ENCODE measurements at places on chromosomes 2 and 18. TPM values are rescaled to one million over a fixed set of nuclear protein-coding genes. Genes with fewer than 3 reads are reported as not detected.

- DNase-seq, result no peak
Observed at GRCh38 chr2:18124116-18124835, 245.8 kb downstream of the KCNS3 start.

CCDC148 gene
- polyA plus RNA-seq, result 9.6 TPM

GRCh38 chr2:66432801-66433694 lies 1.9 kb upstream of the MEIS1 start:
- peak; percentile 94 for DNase-seq

ARL5A gene
- polyA plus RNA-seq, result 32.8 TPM

DNA sequence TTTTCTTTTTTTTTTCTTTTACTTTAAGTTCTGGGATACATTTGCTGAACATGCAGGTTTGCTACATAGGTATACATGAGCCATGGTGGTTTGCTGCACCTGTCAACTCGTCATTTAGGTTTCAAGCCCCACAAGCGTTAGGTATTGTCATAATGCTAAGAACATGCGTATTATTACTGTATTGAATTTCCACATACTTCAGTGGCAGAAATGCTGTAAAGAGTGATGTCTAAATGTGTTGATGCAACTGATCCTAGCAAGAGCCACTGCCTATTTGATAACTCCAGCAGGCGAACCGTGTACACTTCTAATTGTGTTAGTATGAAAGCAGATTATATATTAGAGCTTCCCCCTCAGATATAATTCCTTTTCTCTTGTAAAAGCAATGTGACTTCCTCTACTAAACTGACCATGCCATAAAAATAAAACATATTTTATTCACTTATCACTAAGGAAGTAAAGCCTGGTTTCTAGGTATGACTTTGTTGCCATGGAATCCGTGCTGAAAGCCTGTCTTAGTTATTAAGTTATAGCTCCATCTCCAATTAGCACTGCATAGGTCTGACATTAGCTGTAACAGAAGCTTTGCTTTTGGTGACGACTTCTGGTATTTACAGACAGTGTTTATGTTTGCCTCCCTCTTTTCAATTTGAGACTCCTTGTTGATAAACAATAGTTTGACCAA lies 280.0 kb downstream of the GALR1 start:
- no peak for DNase-seq

DNA sequence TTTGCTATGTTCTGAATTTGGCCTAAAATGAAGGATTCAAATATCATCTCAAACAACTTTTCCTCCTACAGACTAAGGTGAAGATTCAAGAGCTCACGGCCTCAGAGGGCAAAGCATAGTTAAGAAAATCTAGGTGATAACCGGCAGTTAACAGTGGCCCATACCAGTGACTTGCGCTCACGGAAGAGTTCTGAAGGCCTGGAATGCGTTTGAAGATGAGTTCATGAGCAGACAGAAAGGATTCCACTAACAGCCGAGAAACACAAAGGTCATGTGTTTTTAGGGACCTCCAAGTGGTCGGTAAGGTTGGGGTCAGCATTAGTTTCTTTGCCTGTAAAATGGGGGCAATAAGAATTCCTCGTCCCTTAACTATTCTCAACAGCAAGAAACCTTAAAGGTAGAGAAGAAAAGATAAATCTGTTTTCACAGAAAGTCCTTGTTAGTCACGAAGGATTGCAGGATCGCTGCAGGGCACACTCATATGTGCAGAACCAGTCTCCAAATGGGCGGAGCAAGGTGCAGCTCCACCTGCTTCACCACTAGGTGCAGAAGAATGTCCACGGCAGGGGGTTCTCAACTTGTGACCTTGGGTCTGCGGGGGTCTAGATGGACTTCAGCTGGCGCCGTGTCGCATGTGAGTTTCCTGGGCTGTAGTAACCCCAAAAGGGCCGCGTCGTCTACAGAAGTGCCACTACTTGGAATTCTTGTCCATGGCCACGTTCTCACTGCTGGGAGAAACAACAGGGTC lies 708 bp upstream of the RPIA start:
- no peak for DNase-seq

- no peak for DNase-seq
Observed at GRCh38 chr2:224847961-224848850, 132.0 kb upstream of the CCDC195 start.

Measured in left renal pelvis (tissue), 4 donors.